ENCODE measurements at places on chromosomes 2 and 18.

- DNase-seq = no peak
These were observed 270.6 kb downstream of the C1D start for GRCh38 chr2:67792191-67792590.

DNA sequence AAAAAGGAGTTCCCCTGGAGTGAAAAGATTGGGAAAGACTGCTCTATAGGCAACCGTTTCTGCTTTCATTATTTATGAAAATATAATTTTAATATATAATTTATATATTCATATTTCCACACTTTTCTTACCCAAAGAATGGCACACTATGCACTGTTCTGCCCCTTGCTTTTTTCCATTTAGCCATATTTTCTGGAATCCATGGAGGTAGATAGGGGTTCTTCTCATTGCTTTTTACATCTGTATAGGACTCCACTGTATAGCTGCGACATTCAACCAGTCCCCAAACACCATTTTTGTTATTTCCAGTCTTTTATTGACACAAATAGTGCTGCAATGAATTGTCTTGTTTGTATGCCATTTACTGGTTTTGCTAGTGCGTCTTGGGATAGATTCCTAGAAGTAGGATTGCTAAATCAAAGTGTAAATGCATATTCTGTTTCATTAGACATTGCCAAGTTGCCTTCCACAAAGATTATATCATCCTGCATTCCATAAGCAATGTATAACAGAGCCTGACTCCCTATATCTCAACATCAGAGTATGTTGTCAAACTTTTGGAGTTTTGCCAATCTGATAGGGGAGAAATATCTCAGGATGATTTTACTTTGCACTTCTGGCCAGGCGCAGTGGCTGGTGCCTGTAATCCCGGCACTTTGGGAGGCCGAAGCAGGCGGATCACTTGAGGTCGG is 26.6 kb upstream of the TCF7L1 start:
- DNase-seq = no peak

GRCh38 chr2:239040152-239040761 is 192.4 kb downstream of the TWIST2 start:
- DNase-seq = no peak

GRCh38 chr18:23563377-23564043 is 22.8 kb downstream of the NPC1 start:
- DNase-seq = no peak

DNA sequence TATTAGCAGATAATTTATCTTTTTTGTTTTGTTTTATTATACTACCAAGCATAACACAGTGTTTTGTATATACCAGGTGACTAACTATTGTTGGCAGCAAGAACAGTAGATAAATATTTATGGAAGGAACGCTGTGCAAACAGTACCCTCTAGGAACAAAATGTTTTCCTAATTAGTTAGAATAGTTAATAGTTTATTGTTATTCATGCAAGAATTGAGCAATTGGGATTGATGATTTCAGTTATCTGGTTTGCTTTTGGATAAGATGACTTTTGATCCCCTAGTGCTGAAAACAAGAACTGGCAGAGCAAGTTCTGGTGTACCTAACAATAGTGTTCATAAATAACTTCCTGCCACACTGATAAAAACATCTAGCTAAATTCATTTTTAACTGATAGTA is 323.3 kb downstream of the TGIF1 start:
- DNase-seq = no peak

- no peak for DNase-seq
These were observed 260.0 kb upstream of the SIX2 start for GRCh38 chr2:45269149-45269793.

DNA sequence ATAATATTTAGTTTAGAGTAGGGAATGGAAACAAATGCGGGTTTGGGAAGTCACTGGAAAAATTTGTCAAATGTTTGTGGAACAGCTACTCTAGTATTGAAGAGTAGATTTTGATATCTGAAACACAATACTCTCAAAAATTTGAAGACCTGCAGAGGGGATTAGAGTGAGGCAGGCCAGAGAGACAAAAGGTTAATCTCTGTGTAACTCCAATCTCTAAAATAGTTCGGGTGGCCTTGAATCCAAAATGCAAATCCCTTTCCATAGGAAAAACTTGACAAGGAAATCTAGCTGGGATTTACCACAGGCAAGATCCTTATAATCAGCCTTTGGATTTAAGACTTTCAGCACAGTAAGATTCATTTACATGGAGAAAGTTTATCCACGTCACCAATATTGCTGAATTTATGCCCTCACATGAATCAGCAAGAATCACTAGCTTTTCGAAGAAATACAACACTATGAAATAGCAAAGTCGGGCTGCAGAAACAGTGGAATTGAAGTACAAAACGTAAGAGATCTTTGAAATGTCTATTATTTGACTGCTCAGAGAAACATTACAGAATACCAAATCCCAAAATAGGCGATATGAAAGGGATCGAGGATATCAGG is 423.7 kb upstream of the ZNF804A start:
- DNase-seq = no peak

DNA sequence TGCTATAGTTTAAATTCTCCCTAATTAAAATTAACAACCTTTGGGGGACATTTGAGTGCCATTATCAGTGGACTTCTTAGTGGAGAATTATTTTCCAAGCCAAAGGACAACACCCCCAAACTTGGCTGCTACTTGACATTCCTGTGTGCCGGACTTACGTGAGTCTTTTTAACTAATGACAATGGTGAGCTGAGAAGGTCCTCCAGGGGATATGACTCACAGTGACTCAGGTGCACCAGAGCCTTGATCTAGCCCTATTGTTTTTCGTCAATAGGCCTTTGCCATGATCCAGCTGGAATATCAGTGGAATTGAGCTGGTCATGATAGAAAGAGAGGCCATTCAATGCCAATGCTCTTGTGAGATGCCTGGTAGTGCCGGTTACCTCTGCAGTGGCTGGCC is 118.1 kb upstream of the CXCR4 start:
- no peak for DNase-seq

DNA sequence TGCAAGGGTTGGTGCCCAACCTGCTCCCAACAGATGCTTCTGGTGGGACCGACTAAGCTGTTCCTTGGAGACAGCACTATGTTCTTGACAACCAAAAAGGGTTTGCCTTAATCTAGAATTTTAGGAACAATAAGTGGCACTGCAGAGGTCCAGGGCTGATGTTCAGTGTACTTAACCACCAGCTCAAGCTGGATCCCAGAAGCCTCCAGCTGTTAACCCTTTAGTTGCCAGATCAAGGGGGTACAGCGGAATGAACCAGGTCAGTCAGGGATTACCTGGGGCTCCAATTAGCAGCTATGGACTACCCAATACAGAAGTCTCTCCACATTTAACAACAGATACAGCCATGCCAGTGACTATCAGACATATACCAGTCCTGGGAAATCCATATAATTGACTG is 3.5 kb downstream of the GPR75 start:
- DNase-seq = no peak

GRCh38 chr2:73850009-73850408 is 21.2 kb downstream of the STAMBP start:
- DNase-seq = no peak

GRCh38 chr18:60538891-60539290 is 166.3 kb upstream of the MC4R start:
- no peak for DNase-seq

DNA sequence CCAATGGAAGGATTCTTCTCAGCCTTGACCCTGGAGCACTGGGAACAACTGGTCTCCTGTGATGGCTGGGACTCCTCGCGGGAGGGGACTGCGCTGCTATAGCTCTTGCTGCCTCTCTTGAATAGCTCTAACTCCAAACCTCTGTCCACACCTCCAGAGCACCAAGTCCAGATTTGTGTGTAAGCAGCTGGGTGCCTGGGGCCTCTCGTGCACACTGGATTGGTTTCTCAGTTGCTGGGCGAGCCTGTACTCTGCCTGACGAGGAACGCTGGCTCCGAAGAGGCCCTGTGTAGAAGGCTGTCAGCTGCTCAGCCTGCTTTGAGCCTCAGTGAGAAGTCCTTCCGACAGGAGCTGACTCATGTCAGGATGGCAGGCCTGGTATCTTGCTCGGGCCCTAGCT is 28.8 kb downstream of the LIPG start:
- no peak for DNase-seq

DNA sequence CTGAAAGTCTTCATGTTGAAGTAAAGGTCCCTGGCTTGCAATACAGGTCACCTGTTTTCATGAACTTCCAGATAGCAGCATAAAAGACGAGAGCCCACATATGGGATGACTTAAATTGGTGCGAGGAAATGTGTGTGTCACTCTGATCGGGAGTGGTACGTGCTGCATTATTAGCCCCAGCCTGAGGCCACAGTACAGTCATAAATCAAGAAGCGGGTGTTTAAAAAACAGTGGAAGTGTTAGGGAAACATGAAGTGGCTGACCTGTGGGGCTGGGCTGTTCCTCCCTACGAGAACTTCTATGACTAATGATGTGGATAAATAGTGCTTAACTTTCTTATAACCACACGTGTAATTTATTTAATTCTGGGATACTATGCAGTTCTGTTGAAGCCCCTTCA is 24.4 kb downstream of the RDH14 start:
- no peak for DNase-seq

DNA sequence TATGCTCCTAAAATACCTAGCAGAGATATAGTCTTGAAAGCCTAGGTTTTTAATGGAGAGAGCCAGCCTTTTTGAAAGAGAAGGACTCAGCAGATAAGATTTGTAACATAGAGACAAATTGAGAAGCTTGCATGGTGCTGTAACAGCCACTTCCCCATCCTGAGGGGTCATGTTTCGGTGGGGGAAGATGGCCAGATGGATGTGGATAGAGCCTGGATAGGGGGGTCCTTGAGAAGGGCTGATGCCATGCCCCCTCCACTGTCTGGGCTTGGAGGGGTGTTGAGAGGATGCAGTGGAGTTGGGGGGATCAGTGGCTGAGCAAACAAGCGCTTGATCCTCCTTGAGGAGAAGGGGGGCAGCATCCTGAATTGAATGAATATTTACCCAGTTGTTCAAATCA is 178.0 kb upstream of the HS6ST1 start:
- DNase-seq = no peak

DNA sequence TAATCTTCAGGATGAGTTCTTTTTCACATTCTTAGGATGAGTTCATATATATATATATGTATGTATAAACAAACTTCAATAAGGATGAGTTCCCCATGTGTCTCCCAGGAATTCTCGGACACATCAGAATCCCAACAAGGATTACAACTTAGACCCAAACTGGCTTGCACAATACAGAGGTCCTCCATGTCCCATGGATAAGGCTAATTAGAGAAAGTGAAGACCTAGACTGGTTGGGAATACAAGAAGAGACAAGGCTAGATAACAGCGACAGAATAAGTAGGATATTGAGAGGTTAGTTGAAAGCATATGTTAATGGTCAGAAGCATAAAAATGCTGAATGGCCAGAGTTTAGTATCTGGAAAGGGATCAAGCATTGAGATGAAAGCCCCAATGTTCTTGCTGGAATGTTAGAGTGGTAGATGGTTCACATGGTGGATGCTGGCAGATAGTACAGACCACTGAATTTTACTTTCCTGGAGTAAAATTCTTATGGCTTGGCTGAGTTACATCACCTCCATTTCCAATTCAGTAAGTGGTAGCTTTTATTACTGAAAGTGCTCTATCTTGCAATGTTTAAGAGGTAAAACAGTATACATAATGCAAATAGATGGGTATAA is 154.9 kb upstream of the EPHA4 start:
- DNase-seq = no peak

DNA sequence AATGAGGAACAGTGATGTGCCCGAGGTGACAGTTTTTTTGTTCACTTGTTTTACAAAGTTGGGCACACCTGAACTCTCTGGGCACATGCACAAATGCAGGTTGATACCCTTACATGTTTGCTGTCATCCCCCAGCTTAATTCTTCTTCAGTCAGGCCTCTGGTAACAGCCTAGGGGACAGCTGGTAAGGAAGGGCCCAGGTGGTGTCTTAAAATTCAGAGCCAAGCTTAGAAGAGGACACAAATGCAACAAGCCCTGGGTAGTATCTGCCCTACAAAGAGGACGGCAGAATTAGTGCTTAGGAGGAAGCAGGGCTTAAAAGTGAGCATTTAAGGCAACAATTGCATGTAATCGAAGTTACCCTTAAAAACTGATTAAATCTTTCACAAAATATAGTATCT is 171.9 kb upstream of the ACAA2 start:
- no peak for DNase-seq

DNA sequence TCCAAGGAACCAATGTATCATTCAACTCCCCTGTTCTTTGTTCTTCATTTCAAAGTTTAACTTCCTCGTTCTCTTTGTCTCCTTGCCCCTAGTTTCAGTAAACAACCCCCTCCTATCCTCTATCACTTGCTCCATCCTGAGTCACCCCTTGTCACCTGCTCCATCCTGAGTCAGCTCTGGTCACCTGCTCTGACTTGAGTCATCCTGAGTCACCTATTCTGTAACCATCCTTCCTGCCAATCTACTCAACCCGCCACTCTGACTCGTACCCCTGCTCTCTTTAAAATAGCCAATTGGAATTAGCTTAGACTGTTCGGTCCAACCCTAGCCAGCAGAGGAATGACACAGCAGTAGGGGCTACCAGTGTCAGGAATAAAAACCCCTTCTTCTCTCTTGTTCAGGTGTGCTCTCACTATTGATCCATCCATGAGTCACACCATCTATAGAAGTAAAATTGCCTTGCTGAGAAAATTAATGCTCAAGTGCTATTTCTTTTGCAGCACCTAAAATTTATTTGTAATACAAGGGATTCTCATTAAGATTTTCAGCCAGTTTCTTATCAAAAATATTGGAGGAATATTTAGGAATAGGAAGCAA is 326.8 kb downstream of the AKAIN1 start:
- no peak for DNase-seq

- DNase-seq = no peak
These were observed 102.8 kb upstream of the LRRTM1 start for GRCh38 chr2:80407377-80407776.

GRCh38 chr18:9017167-9017904 is 85.2 kb upstream of the NDUFV2 start:
- DNase-seq = no peak

- DNase-seq = no peak
These were observed 44.2 kb upstream of the HS6ST1 start for GRCh38 chr2:128362889-128363228.

DNA sequence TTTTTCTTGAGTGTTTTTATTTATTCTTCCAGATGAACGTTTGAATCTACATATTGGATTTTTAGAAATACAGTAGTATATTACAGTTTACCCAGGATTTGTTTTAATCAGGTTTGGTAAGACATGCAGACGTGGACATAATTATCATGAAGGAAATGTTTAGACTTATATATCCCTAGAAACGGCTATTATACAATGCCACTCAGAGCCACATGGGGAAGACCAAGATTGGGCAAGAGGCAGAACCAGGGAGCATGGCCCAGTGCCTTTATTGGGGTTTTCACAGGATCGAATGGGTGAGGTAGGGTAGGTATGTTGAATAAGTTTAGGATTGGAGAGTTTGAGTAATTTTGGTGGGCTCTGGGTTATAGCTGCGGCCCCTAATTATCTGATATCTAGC is 212.2 kb downstream of the CAMKMT start:
- DNase-seq = no peak

- DNase-seq = no peak
These were observed 666.0 kb downstream of the DSC3 start for GRCh38 chr18:30376515-30376914.

DNA sequence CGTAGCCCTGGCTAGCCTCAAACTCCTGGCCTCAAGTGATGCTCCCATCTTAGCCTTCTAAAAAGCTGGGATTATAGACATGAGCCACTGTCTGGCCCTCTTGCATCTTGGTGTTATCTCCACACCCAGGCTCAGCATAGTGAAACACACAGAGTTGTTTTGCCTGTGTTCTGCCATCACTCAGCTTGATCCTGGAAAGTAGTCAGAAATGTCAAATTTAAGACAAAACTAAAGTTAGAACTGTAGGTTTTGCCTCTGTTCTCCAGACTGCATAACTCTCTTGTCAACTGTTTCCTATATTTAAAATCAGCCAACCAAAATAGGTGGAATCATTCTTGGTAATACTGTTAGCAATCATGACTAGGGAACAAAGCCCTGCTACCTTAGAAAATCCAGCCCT is 72.1 kb upstream of the GULP1 start:
- no peak for DNase-seq
